Panc1 (cell line): ENCODE measurements at places on chromosomes 5 and 9.

DNA sequence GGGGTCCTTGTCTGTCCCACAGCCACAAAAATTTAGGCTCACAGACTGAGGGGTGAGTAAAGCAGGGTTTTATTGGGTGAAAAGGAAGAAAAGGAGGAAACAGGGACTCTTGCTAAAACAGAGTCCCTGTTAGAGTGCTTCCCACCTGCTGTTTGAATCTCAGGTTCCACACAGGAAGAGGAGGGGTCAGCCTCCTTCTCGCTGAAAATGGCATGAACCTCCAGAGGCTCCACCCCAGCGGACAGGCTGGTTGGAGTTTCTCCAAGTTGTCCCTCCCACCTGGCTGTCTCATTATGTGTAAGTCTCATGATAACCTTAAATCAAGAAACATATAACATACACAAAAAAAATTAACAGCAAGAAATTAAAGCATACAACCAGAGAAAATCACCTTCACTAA lies 28.3 kb upstream of the UHRF2 start:
- no peak for DNase-seq
- no peaks in the 10 kb centered on the region for H3K36me3 ChIP-seq
- H3K27ac ChIP-seq = no peak overlapping the region
- no peaks in the 10 kb centered on the region for H3K4me1 ChIP-seq
- no peaks in the 10 kb centered on the region for H3K27me3 ChIP-seq

DNA sequence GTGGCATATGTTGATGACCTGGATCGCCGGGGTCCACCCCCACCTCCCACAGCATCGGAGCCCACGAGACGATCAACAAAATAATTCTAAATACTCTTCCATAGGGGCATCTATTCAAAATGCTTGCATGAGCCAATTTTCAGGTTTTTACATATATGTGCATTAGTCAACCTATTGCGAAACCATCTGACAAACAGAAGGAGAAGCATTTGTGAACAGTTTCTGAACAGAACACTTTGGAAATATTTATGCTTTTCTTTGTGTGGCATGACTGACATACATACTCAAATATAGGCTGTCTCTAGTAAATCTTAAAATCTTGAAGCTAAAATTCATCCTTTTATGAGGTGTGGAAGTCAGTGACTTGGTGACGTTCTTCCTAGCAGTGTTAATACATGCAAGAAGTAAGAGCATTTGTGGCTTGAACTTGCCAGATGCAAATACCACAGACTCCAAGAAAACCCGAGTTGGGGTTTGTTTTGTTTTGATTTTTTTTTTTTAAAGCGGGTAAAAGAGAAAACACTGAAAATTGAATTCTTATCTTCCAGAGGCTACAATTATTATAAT lies 5.3 kb downstream of the GPR151 start:
- H3K36me3 ChIP-seq = peaks cover 61% of the 10 kb centered on the region
- H3K27ac ChIP-seq = no peak overlapping the region
- no peak for DNase-seq
- H3K4me1 ChIP-seq = no peaks in the 10 kb centered on the region
- H3K4me3 ChIP-seq = no peak overlapping the region

- H3K4me1 ChIP-seq = no peaks in the 10 kb centered on the region
- H3K27me3 ChIP-seq = no peaks in the 10 kb centered on the region
- no peak overlapping the region for H3K27ac ChIP-seq
- DNase-seq = no peak
Measured at GRCh38 chr5:73344835-73345234, 103.7 kb downstream of the FOXD1 start.

DNA sequence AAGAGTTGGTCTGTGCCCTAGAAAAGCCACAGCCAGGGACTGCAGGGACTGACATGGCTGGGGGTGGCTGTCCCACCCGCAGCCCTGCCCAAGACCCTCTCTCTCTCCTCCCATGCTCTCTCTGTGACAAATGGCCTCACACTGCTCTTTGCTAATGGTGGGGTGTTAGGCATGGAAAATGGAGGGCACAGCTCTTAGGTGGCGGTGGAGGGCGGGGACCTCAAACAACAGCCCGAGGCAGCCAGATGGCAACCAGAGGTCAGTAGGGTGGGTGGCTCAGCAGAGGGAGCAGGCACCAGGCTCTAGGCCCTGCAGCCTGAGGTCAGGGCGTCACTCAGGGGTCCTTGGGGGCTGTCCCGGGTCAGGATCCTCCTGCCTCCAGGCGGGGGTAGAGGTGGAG lies 73.9 kb upstream of the DAB2IP start:
- H3K4me1 ChIP-seq = no peaks in the 10 kb centered on the region; the same call in 1 of the 2 replicates
- H3K4me3 ChIP-seq = no peak overlapping the region
- H3K36me3 ChIP-seq = no peaks in the 10 kb centered on the region
- H3K27me3 ChIP-seq = no peaks in the 10 kb centered on the region

GRCh38 chr5:146363161-146363874 lies 24.7 kb downstream of the POU4F3 start:
- no peak overlapping the region for H3K27ac ChIP-seq
- DNase-seq = no peak
- H3K36me3 ChIP-seq = no peaks in the 10 kb centered on the region

DNA sequence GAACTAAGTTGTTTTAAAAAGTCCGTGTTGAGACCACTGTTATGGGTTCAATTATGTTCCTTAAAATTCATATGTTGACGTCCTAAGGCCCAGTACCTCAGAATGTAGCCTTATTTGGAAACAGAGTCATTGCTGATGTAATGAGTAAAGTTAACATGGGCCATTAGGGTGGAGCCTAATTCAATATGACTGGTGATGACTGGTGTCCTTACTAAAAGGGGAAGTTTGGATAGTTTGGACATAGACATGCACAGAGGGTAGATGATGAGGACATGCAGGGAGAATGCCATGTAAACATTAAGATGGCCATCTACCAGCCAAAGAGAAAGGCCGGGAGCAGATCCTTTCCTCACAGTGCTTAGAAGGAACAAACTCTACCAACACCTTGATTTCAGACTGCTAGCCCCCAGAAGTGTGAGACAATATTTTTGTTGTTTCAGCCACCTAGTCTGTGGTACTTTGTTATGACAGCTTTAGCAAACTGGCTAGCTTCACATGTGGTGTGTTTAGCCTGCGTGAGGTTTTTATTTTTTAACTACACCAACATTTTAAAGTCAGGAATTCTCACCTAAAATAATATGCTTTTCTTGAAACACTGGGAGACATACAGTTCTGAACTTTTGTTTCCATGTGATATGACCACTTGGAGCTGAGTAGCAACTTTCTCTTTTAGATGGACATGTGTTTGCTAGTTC lies 135.3 kb downstream of the YIPF5 start:
- H3K4me1 ChIP-seq = no peaks in the 10 kb centered on the region
- H3K36me3 ChIP-seq = no peaks in the 10 kb centered on the region
- no peak overlapping the region for H3K27ac ChIP-seq
- no peak overlapping the region for H3K4me3 ChIP-seq
- H3K27me3 ChIP-seq = peaks cover 3% of the 10 kb centered on the region
- no peak for DNase-seq

DNA sequence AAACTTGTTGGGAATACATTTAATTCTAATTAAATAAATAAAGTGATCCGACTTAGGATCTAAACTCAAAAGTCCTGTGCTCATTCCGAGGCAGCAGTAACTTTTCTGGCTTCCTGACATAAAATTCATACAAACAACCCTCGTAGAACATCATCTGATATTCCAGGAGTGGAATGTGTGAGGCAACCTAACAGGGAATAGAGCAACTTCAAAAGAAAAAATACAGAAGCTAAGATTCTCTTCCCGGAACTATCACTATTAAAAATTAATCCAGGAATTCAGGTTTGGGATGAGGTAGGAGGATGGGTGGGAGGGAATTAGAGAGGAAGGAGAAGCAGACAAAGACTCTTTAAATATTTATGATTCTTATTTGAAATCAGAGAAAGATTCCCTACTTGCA lies 32.9 kb upstream of the TRIO start:
- H3K27me3 ChIP-seq = no peaks in the 10 kb centered on the region
- H3K4me1 ChIP-seq = peaks cover 47% of the 10 kb centered on the region
- no peak overlapping the region for H3K4me3 ChIP-seq
- H3K27ac ChIP-seq = peak overlapping the region; percentile 100
- DNase-seq = no peak

DNA sequence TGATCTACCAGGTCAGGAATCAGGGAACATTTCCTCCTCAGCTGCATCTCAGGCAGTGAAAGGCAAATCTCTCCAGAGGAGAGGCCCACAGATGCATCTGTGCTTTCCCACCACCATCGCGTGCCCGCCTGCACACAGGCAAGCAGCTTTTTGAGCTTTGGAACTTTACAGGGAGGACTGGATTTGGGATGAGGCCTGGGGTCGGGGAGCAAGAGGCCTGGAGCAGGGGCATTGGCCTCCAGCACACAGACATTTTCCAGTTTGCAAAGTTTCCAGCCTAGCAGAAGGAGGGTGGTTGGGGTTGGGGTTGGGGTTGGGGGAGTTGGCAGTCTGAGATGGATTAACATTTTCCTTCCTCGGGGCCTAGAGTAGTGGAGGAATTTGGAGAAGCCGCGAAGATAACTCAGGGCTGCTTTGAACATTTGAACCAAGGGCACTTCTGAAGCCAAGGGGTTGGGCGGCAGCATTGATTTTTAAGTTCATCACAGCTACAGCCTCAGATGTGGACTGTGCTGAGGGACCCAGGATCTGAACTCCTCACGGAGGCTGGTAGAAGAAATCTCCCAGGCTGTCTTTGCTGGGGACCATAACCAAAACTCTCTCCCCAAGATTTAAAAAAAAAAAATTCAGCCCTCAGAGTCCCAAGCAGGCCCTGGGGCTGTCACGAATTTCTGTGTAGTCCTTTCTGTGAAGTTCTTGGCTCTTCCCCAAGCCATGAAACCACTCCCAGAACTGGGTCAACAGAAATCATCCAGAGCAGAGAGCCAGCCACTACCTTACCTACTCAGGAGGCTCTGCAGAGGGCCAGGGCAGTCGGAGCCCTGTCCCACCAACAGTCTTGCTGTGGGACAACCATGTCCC lies 25.6 kb downstream of the C5orf15 start:
- H3K4me1 ChIP-seq = peaks cover 4% of the 10 kb centered on the region; the same call in 1 of the 2 replicates
- no peaks in the 10 kb centered on the region for H3K27me3 ChIP-seq
- no peak for DNase-seq
- no peak overlapping the region for H3K4me3 ChIP-seq
- H3K27ac ChIP-seq = no peak overlapping the region

- H3K36me3 ChIP-seq = no peaks in the 10 kb centered on the region
- no peaks in the 10 kb centered on the region for H3K4me1 ChIP-seq
- H3K27me3 ChIP-seq = no peaks in the 10 kb centered on the region
- H3K4me3 ChIP-seq = no peak overlapping the region
Measured at GRCh38 chr5:19739671-19740070, 248.3 kb downstream of the CDH18 start.

- no peak for DNase-seq
- no peaks in the 10 kb centered on the region for H3K4me1 ChIP-seq
- H3K4me3 ChIP-seq = no peak overlapping the region
- no peak overlapping the region for H3K27ac ChIP-seq
Measured at GRCh38 chr9:16732546-16732945, 137.9 kb downstream of the BNC2 start.

- H3K27ac ChIP-seq = no peak overlapping the region
- no peaks in the 10 kb centered on the region for H3K36me3 ChIP-seq
- H3K4me3 ChIP-seq = no peak overlapping the region
- DNase-seq = no peak
Measured at GRCh38 chr5:157486861-157487260, 26.8 kb downstream of the NIPAL4 start.

DNA sequence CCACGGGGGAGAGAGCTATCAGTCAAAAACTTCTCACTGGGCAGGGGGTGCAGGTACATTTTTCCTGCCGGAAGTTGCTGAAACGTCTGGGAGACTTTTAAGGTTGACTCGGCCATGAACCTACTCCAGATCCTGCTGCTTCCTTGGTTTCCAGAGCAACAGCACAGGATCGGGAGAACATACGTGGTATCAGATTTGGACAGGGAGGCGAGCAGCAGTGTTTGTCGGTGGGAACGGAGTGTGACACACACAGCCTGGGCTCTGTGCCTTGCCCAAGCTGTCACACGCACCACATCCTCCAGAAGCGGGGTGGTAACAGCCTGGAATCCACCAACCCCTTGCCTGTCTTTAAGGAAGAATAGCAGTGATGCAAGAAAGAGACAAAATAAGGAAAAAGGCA lies 276.5 kb downstream of the SLIT3 start:
- no peak for DNase-seq
- no peak overlapping the region for H3K27ac ChIP-seq
- H3K4me1 ChIP-seq = no peaks in the 10 kb centered on the region
- H3K4me3 ChIP-seq = no peak overlapping the region

GRCh38 chr9:8783941-8784340 lies 984.4 kb upstream of the DMAC1 start:
- H3K4me1 ChIP-seq = no peaks in the 10 kb centered on the region
- no peak for DNase-seq
- no peak overlapping the region for H3K4me3 ChIP-seq
- no peaks in the 10 kb centered on the region for H3K36me3 ChIP-seq
- no peak overlapping the region for H3K27ac ChIP-seq

- H3K27ac ChIP-seq = no peak overlapping the region
- H3K4me3 ChIP-seq = no peak overlapping the region
- H3K27me3 ChIP-seq = peaks cover 5% of the 10 kb centered on the region
- H3K4me1 ChIP-seq = no peaks in the 10 kb centered on the region
Measured at GRCh38 chr5:158921441-158922262, 178.1 kb downstream of the EBF1 start.

DNA sequence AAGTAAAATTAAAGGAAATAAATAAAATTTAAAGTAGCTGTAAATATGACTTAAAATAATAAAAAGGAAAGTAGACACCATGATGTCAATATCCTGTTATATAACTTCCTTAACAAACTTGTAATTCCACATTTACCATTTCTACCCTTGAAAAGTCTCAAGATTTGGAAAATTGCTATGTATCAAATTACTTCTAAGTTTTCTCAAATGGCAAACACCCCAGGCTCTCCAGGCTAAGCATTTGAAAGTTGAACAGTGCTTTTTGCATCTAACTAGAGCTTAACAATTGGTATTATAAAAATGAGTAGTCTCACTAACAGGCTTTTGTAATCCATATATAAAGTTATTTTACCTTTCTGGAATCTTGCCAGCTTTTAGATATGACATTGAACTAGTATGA lies 41.5 kb upstream of the MACIR start:
- no peak overlapping the region for H3K4me3 ChIP-seq
- no peaks in the 10 kb centered on the region for H3K4me1 ChIP-seq
- no peaks in the 10 kb centered on the region for H3K27me3 ChIP-seq
- H3K27ac ChIP-seq = no peak overlapping the region
- H3K36me3 ChIP-seq = no peaks in the 10 kb centered on the region

DNA sequence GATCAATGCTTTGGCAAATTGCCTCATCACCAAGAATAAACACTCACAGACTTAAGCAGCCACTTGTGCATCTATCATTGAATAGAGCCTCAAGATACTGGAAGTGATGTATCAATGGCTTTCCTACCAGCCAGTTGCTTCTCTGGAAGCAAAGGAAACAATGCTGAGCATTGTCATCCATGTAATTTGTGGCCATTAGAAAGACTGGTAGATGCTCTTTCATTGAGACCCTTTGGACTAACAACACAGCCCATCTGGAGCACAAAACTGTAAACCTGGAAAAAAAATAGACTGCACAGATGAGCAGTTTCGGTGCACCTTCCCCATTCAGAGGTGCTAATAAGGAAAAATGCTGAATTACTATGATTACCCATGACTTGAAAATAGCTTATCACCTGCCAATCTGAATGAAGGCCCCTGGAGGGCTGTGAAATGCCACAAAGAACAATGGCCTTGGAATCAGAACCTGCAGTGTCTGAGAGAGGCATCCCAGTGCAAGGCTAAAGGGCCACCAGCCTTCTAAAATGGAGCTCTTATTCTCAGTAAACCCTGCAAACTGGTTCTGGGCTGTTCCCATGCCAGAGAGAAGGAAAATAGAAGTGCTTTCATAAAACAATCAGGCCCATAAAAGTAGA lies 127.5 kb downstream of the RFK start:
- DNase-seq = no peak
- H3K4me3 ChIP-seq = no peak overlapping the region
- no peaks in the 10 kb centered on the region for H3K27me3 ChIP-seq
- H3K4me1 ChIP-seq = no peaks in the 10 kb centered on the region

- DNase-seq = no peak
- H3K4me3 ChIP-seq = peak within 1 kb of the TSS; percentile 83
- no peaks in the 10 kb centered on the region for H3K36me3 ChIP-seq
- peaks cover 12% of the 10 kb centered on the region; the same call in 1 of the 2 replicates for H3K4me1 ChIP-seq
Measured at GRCh38 chr5:76715736-76716455, at the start of gene F2R. Gene F2R, plus strand, starts transcription at chr5:76716126. Its CDS starts 182 bp downstream, at chr5:76716308.
